Activated CD4-positive, alpha-beta T cell treated with anti-CD3 and anti-CD28 coated beads, Interleukin-2, amount 10 ng/mL, durations not matched to agents 24 days and 14 days (primary cell): ENCODE measurements at places on chromosomes 2 and 18. TPM values are rescaled to one million over a fixed set of nuclear protein-coding genes. Genes with fewer than 3 reads are reported as not detected.

DNA sequence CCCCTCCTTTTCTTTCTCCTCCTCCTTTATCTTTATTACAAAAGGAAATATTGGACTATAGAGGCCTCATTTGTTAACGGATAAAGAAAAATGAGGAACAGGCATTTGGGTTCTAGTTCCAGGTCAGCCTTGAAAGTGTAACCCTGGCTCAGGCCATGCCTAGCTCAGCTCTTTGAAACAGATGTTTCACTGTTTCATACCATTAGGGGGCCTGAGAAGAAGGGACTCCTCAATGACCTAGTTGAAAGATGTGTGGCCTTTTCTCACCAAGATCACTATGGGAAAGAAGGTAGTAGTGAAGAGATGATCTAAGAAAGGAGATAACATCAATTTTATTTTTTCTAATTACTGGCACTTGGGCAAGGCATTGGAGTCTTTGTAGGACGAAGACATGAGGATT is 952.7 kb downstream of the SLC4A3 start:
- no peak overlapping the region for H3K4me3 ChIP-seq
- H3K27ac ChIP-seq = no peak overlapping the region
- DNase-seq = peak; percentile 5
- no peaks in the 10 kb centered on the region for H3K36me3 ChIP-seq
- H3K27me3 ChIP-seq = no peaks in the 10 kb centered on the region

- no peaks in the 10 kb centered on the region for H3K36me3 ChIP-seq
- H3K27me3 ChIP-seq = no peaks in the 10 kb centered on the region
- H3K4me3 ChIP-seq = no peak overlapping the region
- H3K27ac ChIP-seq = no peak overlapping the region
- H3K4me1 ChIP-seq = no peaks in the 10 kb centered on the region
- DNase-seq = no peak
Observed at GRCh38 chr2:35787302-35788031, 568.1 kb upstream of the CRIM1 start.

- no peaks in the 10 kb centered on the region for H3K27me3 ChIP-seq
- no peak for DNase-seq
- H3K4me3 ChIP-seq = no peak overlapping the region
- peaks cover under 1% of the 10 kb centered on the region for H3K4me1 ChIP-seq
- H3K36me3 ChIP-seq = peaks cover 16% of the 10 kb centered on the region
Observed at GRCh38 chr2:36482576-36483214, 115.3 kb downstream of the FEZ2 start.

- no peak overlapping the region for H3K4me3 ChIP-seq
- peaks cover 13% of the 10 kb centered on the region for H3K27me3 ChIP-seq
- no peaks in the 10 kb centered on the region for H3K36me3 ChIP-seq
- H3K4me1 ChIP-seq = no peaks in the 10 kb centered on the region
- no peak overlapping the region for H3K27ac ChIP-seq
Observed at GRCh38 chr2:182824056-182824766, 42.2 kb downstream of the FRZB start.

GRCh38 chr2:199932312-199932855 is 21.3 kb downstream of the C2orf69 start:
- H3K4me3 ChIP-seq = no peak overlapping the region
- H3K36me3 ChIP-seq = peaks cover 39% of the 10 kb centered on the region
- peak overlapping the region; percentile 32 for H3K27ac ChIP-seq

GRCh38 chr2:201754717-201755415 is 25.9 kb downstream of the ALS2 start:
- no peak overlapping the region for H3K27ac ChIP-seq
- no peak for DNase-seq
- H3K36me3 ChIP-seq = no peaks in the 10 kb centered on the region
- no peaks in the 10 kb centered on the region for H3K27me3 ChIP-seq

DNA sequence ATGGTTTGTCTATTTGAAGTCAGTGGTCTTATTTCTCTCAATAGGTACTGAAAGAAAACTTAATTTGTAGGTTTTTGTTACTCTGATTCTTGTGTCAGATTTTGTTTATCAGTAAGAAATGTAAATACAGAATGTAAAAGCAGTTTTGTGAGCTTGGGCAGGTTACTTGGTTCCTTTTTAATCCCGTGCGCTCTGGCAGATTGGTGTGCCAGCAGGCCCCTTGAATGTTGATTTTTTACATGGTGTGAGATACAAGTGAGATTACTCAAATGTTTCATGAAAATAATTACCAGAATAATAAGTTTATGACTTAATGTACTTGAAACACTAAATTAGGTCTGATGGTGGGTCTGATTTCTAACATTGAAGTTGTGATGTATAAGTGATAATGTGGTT is 13.4 kb downstream of the HNRNPA3 start:
- H3K36me3 ChIP-seq = peaks cover 60% of the 10 kb centered on the region
- peaks cover 25% of the 10 kb centered on the region for H3K4me1 ChIP-seq
- H3K27me3 ChIP-seq = no peaks in the 10 kb centered on the region
- no peak for DNase-seq

- H3K4me3 ChIP-seq = no peak overlapping the region
- no peaks in the 10 kb centered on the region for H3K36me3 ChIP-seq
- no peak overlapping the region for H3K27ac ChIP-seq
- no peaks in the 10 kb centered on the region for H3K27me3 ChIP-seq
Observed at GRCh38 chr2:123839326-123839725, 185.8 kb upstream of the CNTNAP5 start.

DNA sequence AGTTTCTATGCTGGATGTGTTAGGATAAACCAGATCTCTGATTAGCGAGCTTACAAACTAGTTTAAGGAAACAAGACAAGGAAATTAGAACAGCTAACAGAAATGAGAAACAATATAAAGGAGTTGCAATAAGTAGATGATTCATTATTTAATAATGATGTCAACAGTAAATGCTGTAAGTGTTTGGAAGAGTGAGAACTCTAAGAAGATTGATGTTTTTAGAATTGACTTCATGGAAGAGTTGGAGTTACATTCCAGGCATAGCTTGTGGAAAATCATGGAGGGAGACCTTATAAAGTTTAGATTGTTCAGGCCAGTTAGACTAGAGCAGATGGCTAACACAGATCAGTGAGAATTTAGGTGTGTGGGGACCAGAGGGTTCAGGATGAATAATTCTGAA is 32.6 kb downstream of the PPP1R1C start:
- no peak overlapping the region for H3K27ac ChIP-seq
- H3K4me3 ChIP-seq = no peak overlapping the region
- DNase-seq = no peak
- no peaks in the 10 kb centered on the region for H3K4me1 ChIP-seq
- no peaks in the 10 kb centered on the region for H3K27me3 ChIP-seq

GRCh38 chr2:185006481-185006880 is 408.2 kb downstream of the ZNF804A start:
- H3K36me3 ChIP-seq = no peaks in the 10 kb centered on the region
- DNase-seq = no peak
- no peaks in the 10 kb centered on the region for H3K27me3 ChIP-seq
- no peaks in the 10 kb centered on the region for H3K4me1 ChIP-seq
- no peak overlapping the region for H3K27ac ChIP-seq

DNA sequence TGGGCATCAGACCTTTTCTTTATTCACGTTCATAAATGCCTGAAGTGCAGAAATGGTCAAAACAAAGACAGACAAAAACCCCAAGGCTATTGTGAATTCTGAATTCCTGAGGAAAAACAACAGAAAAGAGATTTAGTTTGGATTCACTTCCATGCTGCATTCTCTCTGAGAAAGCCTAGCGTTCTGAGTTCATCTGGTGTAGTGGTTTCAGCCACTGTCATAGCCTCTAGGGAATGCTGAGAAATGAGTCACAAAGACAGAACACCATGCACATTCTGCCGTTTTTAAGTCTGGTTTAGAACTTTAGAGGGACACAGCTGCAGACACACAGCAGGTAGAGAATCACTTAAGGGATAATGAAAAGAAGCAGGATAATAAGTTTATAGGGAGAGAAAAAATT is 93.8 kb downstream of the LRP1B start:
- H3K27ac ChIP-seq = no peak overlapping the region
- H3K4me1 ChIP-seq = no peaks in the 10 kb centered on the region
- no peaks in the 10 kb centered on the region for H3K36me3 ChIP-seq
- no peaks in the 10 kb centered on the region for H3K27me3 ChIP-seq
- no peak for DNase-seq

DNA sequence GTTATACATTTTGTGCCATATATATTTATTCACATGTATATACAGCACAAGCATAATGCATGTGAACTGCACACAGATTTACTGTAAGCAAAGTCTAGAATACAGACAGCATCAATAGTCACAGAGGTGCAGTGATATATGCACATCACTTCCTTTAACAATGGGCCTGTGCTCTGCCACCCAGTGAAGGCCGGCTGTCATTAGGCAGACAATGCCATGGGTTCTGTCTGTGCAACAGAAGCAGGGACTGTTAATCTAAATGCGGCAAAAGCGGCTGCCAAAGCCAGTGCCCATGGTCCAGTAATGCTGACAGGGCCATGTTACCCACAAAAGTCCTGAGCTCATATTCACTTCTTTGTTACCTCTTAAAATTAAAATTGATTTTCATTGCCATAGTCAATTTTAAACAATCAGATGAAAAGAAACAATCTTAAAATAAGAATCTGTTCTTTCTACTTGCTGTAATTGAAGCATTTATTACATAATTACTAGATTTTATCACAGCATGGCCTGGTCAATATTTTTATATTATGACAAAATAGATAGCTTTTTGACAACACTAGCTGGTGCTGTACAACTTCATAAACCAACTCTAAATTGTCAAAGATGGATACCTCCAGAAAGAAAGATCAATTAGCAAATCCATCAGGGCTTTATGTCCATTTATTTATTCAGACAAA is 232.0 kb downstream of the STK39 start:
- DNase-seq = no peak
- H3K36me3 ChIP-seq = peaks cover 10% of the 10 kb centered on the region
- peaks cover 6% of the 10 kb centered on the region for H3K4me1 ChIP-seq
- H3K4me3 ChIP-seq = no peak overlapping the region
- no peak overlapping the region for H3K27ac ChIP-seq

DNA sequence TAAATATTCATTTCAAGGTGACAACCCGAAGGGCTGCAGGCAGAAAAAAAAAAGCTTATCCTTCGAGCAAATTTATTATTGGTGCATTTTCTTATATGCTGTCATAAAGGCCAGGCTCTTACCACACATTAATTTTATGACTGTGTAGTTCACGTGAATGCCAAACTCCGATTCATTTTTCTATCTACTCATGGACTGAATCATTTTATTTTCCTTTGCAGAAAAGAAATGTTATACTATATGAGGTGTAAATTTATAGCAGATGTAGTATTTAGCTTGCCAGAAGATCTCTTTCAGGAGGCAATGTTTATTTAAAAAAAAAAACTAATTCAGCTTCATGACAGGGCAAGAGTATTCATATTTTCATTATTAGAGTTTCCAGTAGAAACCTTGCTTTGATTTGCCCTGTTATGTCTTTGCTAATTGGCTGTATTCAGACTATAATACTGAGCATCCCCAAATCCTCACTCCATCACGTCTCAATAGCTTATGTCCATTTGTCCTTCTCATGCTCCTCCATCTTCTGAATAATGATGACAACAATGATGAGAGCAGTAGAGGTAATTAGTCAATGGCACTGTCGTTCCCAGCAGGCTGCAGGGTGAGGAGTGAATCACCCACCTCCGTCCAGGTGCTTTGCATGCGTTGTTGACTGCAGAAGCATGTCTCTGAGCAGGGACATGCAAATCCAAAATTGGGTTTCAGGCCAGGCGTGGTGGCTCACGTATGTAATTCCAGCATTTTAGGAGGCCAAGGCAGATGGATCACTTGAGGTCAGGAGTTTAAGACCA is 101.1 kb upstream of the RAB12 start:
- no peak for DNase-seq
- H3K4me1 ChIP-seq = no peaks in the 10 kb centered on the region
- no peak overlapping the region for H3K4me3 ChIP-seq
- H3K27me3 ChIP-seq = peaks cover 2% of the 10 kb centered on the region
- H3K36me3 ChIP-seq = no peaks in the 10 kb centered on the region

- no peaks in the 10 kb centered on the region for H3K4me1 ChIP-seq
- no peak overlapping the region for H3K4me3 ChIP-seq
- H3K36me3 ChIP-seq = no peaks in the 10 kb centered on the region
- no peak overlapping the region for H3K27ac ChIP-seq
- DNase-seq = no peak
Observed at GRCh38 chr2:213627835-213628460, 343.7 kb downstream of the SPAG16 start.

DNA sequence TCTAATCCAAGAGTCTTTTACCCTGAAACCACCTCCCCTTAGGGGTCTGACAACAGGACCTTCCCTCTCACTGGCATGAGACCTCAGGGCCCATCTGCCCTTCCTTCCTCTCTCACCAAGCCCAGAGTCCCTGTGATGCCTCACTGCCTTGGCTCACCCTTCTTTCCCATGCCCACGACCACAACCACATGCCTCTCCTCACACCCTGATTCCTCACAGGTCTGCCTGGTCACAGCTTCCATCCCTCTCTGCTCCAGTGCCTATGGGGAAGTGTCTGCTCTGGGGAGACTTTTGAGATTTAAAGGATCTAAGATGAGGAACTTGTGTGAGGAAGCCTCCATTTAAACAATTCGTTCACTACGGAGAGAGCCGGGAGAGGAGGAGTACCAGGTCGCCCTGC is 98.9 kb upstream of the SH3BP4 start:
- DNase-seq = no peak
- no peaks in the 10 kb centered on the region for H3K4me1 ChIP-seq
- no peak overlapping the region for H3K27ac ChIP-seq
- H3K36me3 ChIP-seq = no peaks in the 10 kb centered on the region
- H3K27me3 ChIP-seq = no peaks in the 10 kb centered on the region

- peaks cover 6% of the 10 kb centered on the region for H3K27me3 ChIP-seq
- H3K4me3 ChIP-seq = no peak overlapping the region
- peaks cover 1% of the 10 kb centered on the region for H3K4me1 ChIP-seq
- no peak for DNase-seq
Observed at GRCh38 chr2:108268001-108268400, 20.7 kb upstream of the SULT1C2 start.

- H3K4me3 ChIP-seq = no peak overlapping the region
- H3K27me3 ChIP-seq = no peaks in the 10 kb centered on the region
- H3K36me3 ChIP-seq = no peaks in the 10 kb centered on the region
- H3K27ac ChIP-seq = no peak overlapping the region
- no peak for DNase-seq
- no peaks in the 10 kb centered on the region for H3K4me1 ChIP-seq
Observed at GRCh38 chr2:240462707-240463273, 27.3 kb downstream of the GPC1 start.

- no peaks in the 10 kb centered on the region for H3K4me1 ChIP-seq
- H3K4me3 ChIP-seq = no peak overlapping the region
- DNase-seq = no peak
Observed at GRCh38 chr2:50752237-50752636, 279.7 kb downstream of the NRXN1 start.

- peaks cover 12% of the 10 kb centered on the region for H3K27me3 ChIP-seq
- no peak for DNase-seq
- H3K36me3 ChIP-seq = no peaks in the 10 kb centered on the region
- H3K27ac ChIP-seq = no peak overlapping the region
- H3K4me1 ChIP-seq = no peaks in the 10 kb centered on the region
Observed at GRCh38 chr2:180133736-180134135, 126.6 kb upstream of the CWC22 start.

- H3K27ac ChIP-seq = no peak overlapping the region
- peaks cover 3% of the 10 kb centered on the region for H3K27me3 ChIP-seq
- DNase-seq = peak; percentile 77
- no peaks in the 10 kb centered on the region for H3K36me3 ChIP-seq
- H3K4me1 ChIP-seq = no peaks in the 10 kb centered on the region
Observed at GRCh38 chr2:224650815-224651439, 65.2 kb downstream of the CCDC195 start.

GRCh38 chr2:60518567-60518966 is 34.9 kb downstream of the BCL11A start:
- DNase-seq = no peak
- H3K27ac ChIP-seq = no peak overlapping the region
- peaks cover 25% of the 10 kb centered on the region for H3K27me3 ChIP-seq
- no peaks in the 10 kb centered on the region for H3K36me3 ChIP-seq

The DDX18 gene
- total RNA-seq = 150 and 157 TPM in 2 replicates

The MDH1B gene
- 0.12 and 0.47 TPM in 2 replicates for total RNA-seq

The EGR4 gene
- 1.2 and 1.5 TPM in 2 replicates for total RNA-seq

The SCN7A gene
- total RNA-seq = not detected in 2 replicates

The CCDC121 gene
- total RNA-seq = 0.54 and 0.63 TPM in 2 replicates
